Right ventricle myocardium inferior (tissue), 1 donor: ENCODE measurements at places on chromosomes 7 and 10. TPM values are rescaled to one million over a fixed set of nuclear protein-coding genes. Genes with fewer than 3 reads are reported as not detected.

VAX1 gene
- not detected for total RNA-seq

FKBP6 gene
- total RNA-seq, result not detected

- DNase-seq, result no peak
These were observed 674.8 kb upstream of the C7orf33 start for GRCh38 chr7:147915781-147916180.

GRCh38 chr7:7228967-7229366, 46.6 kb downstream of the C1GALT1 start:
- DNase-seq, result no peak

DNA sequence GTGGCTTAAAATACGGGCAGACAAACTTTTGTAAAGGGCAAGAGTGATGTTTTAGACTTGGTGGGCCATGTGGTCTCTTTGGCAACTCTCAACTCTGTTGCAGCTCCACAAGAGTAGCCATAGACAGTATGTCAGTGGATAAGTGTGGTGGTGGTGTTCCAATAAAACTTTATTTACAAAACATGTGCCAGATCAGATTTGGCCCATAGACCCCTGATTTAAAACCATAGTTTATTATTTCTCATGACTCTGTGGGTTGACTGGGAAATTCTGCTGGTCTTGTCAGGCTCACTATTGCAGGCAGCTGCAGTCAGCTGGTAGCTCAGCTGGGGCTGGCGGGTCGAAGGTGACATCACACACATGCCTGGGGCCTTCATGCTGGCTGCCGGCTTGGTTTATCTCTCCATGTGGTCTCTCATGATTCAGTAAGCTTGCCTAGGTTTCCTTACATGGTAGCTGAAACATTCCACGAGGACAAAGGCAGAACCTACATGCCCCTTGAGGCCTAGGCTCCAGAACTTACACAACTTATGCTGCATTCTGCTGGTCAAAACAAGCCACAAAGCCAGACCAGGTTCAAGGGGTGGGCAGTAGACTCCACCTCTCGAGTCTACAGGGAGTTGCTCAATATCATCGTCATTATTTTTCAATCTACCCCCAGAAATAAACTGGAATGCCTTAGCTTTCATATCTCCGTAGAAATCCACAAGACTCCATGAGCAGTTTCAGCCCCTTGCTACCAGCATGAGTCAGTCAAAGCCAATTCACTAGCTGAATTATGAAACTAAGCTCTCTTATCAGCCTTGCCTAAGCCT, 245.7 kb downstream of the WDR11 start:
- peak; percentile 88 for DNase-seq

DNA sequence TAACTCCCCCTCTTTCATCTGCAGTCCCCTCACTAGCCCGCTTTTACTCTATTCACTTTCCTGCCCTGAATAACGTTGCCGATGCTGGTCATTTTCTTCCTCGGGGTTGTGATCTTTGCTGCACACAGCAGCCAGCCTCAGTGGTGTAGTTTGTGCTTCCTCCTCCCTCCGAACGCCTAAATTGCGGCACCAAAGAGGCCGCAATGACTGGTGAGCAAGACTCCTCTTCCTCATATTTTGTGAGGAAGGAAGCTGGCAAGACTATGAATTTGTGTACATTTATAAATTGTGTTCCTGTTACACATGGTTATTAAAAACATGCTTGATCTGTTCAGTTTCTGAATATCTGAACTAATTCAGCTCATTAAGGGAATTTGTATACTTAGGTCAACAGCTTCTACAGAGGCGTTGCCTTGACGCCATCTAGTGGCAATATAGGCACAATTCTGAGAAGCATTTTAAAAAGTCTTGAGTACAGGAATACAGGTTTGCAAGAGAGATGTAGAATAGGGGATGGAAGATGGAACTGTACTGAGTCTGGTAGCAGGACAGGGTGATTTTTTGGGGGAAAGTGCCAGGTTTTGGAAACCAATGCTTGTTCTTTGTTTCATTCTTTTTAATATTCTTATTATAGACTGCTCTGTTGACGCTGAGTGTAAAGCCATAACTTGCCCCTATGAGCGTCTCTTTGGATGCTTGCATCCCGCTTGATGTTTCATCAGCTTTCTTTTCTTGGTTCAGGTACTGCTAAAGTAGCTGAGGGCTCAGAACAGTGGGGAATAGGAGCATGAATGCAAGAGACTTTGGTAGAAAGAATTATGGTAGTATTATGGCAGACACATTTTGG, 4.1 kb upstream of the TAS2R5 start:
- no peak for DNase-seq
